ENCODE measurements at places on chromosomes 2 and 18. TPM values are rescaled to one million over a fixed set of nuclear protein-coding genes. Genes with fewer than 3 reads are reported as not detected.

- DNase-seq = no peak
Observed at GRCh38 chr18:74063557-74063956, 84.1 kb downstream of the FBXO15 start.

DNA sequence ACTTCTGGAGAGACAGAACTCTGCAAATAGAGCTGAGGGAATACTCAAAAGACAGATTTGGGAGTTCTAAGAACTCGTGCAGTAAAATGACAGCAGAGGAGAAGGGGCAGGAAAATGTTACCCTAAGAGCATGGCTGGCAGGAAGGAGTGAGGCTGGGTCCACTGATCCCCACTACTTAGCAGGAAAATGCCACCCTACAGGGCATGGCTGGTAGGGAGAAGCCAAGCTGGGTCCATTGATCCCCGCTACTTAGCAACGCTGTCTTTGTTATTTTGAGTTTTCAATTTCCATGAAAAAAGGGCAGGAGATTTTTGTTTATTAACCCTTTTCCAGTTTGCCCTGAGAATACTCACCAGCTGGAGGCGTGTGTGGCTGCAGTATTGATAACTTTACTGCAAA, 100.3 kb upstream of the TMEM200C start:
- no peak for DNase-seq

DNA sequence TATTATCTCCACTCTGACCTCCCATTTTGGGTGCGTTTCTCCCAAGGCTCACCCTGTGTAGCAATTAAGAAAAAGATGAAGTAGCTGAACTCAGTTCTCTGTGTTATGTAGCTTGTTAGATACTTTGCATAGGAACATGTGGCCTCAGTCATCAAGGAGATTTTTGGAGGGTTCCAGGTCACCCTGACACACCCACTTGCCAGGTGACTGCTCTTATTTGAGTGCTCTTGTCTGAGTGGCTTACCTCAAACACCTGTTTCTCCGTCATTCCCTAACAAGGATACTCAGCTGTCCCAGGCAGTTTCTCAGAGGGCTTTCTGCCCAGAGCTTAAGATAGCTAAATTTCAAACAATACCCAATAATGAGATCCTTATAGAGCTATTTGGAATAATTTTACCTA, 577.2 kb upstream of the HNMT start:
- DNase-seq = no peak

- peak; percentile 80 for DNase-seq
Observed at GRCh38 chr2:205435970-205436369, 246.3 kb upstream of the NRP2 start.

DNA sequence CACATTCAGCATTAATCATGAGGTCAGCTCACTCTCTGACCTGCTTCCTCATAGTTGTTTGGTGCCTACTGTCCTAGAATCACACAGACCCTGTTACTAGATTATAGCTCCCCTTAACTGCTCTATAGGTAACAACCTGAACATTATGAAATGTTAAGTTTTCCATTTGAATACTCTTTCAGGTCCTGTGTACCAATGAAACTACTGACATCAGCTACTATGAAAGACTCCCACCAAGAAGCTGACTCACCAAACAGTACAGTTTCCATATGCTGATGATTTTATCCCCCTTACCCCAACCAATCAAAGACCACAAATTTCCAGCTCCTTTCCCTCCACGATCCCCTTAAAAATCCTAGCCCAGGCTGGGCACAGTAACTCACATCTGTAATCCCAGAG, 56.3 kb downstream of the SRBD1 start:
- no peak for DNase-seq

DNA sequence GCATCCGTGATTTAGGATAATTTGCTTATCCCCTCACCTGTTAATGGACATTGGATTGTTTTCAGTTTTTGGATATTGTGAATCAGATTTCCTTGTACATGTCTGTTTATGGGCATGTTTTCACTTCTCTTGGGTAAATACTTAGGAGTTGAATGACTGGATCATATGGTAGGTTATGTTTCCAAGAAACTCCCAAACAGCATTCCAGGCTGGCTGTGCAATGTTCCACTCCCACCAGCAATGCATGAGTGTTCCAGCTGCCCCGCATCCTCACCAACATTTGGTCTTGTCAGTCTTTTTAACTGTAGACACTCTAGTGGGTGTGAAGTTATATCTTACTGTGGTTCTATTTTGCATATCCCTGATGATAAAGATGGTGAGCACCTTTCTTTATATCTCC, 8.9 kb upstream of the LRRFIP1 start:
- no peak for DNase-seq

DNA sequence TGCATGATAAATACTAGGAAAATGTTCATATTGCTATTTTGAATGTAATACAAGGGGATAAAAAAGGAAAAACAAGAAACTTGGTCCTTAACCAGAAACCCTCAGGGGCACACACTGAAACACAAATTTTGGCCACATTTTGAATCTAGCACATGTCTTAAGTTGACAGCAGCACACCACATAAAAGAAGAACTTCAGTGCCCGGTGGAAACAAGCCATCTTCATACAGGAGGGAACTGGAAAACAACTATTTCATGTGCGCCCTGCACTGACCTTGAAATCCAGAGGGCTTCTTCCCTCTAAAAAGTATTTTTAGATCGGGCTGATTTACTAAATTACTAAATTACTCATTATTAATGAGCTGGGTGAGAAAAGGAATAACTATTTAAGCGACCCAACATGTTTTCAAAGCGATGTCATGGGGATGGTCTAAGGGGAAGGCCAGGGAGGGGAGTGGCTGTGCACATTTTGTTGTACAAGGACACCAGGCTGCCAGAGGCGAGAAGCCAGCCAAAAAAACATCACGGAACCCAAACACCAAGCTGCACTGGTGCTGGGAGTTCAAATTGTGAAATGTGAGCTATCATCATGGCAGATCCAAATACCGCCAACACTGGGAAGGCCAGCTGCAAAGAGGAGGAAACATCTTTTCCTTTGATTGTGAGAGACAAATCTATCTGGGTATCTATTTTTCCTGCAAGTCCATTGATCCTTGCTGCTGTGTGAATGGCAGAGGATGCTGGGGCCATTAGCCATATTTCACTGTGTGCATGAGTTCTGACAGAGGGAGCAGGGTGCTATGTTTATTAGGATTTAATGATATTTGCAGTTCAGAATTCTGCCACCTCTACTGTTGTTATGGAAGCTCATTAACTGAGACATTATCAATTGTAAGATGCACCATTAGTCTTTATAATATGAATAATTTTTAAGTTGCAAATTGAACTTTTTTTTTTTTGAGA, 150.7 kb upstream of the LMAN1 start:
- DNase-seq = no peak

The CIB4 gene
- not detected for total RNA-seq
